ENCODE measurements at places on chromosomes 3 and 15.

- DNase-seq: no peak
These were observed 214.6 kb downstream of the SLCO3A1 start for GRCh38 chr15:92068121-92068520.

GRCh38 chr3:128372281-128372680, 94.4 kb downstream of the DNAJB8 start:
- no peak for DNase-seq

GRCh38 chr15:68682330-68682729, 103.5 kb downstream of the CORO2B start:
- DNase-seq: no peak

GRCh38 chr15:99682455-99682854, 50.8 kb downstream of the LYSMD4 start:
- no peak for DNase-seq

Data from left kidney (tissue), 8 donors.